Left kidney (tissue), 8 donors: ENCODE measurements at places on chromosomes 5 and 9. TPM values are rescaled to one million over a fixed set of nuclear protein-coding genes. Genes with fewer than 3 reads are reported as not detected.

GABRB2 gene
- 2.5 TPM for polyA plus RNA-seq

DNA sequence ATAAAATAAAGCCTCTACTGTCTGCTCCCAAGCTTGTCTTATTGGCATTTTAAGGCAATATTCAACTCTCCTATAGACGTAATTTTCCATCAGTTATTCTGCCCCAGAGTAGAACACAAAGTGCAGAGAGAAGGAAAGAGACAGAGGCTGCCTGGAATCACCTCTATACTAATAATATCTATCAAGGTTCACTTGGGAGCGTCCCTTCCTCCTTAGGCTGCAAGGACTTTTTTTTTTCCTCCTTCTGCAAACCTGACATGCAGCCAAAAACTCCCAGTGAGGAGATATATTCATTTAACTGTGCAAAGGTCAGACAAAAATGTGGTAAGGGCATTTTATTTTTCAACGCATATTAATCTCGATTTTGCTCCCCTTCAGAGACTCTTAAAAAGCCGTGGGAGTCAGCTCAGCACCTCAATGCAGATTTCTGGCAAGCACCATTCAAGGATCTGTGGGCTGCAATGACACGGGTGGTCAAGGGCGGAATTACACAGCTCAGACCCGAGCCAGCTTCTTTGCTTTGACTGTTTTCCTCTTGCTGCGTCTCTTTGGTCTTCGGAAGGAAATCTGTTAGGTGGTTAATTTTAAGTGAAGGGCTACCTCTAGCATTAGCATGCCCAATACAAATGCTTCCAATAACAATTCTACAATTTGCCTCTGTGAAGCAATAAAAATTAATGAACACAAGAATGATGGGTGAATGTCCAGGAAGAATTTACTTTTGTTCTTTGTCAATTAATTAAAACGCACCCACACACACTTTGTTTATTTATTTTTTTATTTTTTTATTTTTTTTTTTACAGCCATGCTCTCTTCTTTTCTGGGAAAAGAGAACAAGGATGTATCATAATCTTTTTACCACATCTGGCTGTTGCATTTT, 587.7 kb upstream of the GRAMD2B start:
- DNase-seq = peak; percentile 68

- no peak for DNase-seq
Measured at GRCh38 chr9:97863314-97863713, 10.3 kb downstream of the FOXE1 start.

DNA sequence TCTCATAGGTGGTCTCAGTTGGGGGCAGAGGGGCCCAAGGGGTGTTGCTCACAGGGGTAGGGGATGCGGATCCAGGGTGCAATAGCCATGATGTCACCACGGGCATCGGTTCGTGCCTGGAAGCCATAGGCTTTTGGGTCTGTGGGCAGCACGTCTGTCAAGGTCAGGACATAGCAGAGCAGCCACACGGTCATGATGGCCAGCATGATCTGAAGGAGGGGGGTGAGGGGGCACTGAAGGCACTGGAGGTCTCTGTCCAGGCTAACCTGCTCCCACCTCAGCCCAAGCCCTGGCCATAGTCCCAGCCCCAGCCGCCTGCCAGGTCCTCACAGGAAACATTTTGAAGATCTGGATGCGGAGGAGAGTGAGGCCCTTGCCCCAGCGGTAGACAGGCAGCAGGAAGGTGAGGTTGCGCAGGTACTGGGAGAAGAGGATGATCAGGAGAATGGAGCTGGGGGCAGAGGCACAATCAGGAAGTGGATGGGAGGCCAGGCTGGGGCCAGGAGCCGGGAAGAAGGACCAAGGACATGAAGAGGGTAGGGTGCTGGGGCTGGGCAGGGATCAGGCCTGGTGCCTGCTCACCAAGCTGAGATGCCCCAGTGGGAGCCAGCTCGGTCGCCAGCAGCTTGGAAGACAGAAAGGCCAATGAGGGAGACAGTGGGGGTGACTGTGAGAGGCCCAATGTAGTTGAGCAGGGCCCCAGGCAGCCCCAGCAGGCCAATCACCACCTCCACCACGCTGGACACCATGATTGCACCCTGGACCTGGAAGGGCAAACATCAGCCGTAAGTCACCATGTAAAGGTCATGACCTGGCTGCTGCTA, 3.3 kb downstream of the SLC23A1 start:
- DNase-seq = no peak

DNA sequence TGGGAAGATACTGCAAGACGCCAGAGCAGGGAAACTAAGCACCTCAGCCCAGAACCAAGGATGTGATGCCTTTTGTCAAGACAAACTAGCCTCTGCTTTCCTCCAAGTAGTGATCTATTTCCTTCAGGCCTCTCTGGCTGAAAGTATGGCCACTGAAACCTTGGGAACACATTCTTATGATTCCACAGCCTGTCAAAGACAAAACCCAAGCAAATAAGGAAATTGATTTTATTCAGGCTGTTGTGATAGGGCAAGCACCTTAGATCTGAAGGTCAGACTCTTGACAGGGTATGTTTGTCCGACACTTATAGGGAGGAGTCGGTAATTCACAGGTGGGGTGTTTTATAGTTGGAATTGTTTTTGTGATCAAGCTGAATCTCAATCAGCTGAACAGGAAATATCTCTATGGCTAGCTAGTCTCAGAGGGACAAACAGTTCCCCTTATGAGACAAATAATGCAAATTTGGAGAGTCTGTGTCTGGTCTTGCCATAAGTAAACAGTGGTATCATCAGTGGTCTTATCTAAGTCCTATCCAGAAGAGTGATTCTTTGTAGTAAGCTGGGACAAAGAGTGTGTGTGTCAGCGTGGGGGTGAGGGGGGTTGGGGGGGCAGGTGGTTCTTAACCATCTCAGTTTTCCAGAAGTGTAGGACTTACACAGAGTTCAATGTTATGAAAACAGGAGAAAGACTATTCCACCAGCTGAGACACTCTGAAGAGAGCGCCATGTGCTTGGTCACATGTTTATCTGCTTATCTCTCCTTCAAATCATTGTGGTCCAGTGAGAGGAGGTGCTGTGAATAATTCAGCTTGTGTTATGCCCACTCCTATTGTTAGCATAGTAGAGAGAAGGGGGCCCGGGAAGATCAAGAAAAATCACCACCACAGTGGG, 6.7 kb upstream of the ZCCHC10 start:
- no peak for DNase-seq

DNA sequence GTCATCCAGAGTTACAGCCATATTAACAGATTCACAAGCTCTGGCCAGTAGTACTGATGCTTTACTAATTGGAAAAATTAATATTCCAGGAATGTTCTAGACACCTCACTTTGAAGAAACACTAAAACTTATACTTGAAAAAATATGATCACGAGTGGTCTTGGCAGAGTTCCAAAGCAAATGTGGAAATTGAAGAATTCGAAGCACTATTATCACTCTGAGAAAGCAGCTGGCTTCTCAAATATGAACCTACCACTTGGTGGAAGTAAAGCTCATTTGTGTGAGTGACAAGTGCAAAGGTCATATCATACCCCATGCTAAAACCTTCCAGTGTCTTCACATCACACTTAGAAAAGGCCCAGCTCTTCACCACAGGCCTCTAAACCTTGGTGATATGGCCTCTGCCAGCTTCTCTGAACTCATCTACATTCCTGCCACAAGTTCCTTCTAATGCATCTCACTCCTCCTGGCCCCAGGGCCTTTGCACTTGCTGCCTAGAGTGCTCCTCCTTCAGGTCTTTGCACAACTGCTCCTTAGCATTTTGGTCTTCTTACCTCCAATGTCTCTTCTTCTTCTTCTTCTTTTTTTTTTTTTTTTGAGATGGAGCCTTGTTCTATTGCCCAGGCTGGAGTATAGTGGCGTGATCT, 175.7 kb upstream of the SMIM23 start:
- no peak for DNase-seq

MYMK gene
- polyA plus RNA-seq = 0.37 TPM

DNA sequence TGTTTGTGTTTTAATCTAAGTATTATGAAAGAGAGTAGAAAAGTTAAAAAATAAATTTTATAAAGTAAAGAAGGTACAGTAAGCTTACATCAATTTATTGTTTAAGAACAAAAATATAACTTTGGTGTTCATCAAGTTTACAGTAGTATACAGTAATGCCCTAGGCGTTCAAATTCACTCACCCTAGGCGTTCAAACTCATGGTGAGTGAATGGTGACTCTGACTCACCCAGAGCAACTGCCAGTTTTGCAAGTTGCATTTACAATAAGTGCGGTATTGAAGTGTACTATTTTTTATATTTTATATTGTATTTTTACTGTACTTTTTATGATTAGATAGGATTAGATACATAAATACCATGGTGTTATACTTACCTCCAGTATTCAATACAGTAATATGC, 421.3 kb downstream of the CDH12 start:
- no peak for DNase-seq

C9orf50 gene
- 0.30 TPM for polyA plus RNA-seq

GRCh38 chr9:120931231-120932085, 4.9 kb upstream of the TRAF1 start:
- no peak for DNase-seq

ST8SIA4 gene
- 6.5 TPM for polyA plus RNA-seq

GRCh38 chr5:149581931-149582768, 852 bp downstream of the ARHGEF37 start:
- no peak for DNase-seq

DNA sequence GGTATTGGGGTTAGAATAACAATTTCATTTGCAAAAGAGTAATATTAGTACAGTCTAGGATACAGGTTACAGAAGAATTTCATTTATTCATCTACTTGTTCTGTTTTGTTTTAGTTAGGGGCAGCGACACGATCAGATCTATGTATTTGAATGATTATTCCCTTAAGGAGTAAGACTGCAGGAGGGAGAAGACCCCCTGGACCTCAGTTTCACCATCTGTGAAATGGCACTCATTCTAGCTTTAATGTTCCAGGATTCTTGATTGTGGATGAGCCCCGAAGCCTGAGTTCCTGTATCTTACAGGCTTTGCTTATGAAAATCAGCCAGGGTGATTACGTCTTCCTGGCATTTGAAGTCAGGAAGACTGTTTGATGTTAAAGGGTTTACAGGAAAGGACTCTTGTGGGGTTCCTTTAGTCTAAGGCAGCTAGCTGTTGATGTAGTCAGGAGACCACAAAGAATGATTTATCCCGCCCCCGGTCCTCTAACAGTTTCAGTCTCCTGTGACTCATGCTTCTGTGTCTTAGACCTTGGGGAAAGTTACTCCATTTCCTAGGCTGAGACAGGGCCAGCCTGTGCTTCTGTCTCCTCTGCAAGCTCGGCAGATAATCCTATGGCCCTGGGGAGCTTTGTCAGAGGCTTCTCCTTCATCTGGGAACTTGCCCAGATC, 11.5 kb downstream of the SMIM3 start:
- DNase-seq = no peak
